B cell (primary cell): ENCODE measurements at places on chromosomes 3 and 15.

- H3K27ac ChIP-seq = no peak overlapping the region
- H3K27me3 ChIP-seq = no peaks in the 10 kb centered on the region
- H3K36me3 ChIP-seq = no peaks in the 10 kb centered on the region
- H3K4me3 ChIP-seq = no peak overlapping the region
- no peak for DNase-seq
These were observed 445.1 kb downstream of the MECOM start for GRCh38 chr3:169218314-169218983.

DNA sequence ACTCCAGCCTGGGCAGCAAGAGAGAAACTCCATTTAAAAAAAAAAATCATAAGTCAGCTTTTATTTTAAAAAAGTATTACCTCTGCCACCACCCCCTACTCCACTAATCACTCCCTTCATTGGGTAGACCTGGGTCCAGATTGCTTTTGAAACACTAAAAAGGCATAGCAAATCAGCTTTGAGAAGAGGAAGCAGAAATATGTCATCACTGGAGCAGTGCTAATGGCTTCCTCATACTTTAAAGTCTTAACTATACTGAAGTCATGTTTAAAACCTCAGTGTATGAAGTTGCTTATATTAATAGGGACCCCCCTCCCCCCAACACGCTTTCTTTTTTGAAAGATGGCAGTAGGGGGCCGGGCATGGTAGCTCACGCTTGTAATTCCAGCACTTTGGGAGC lies 1.0 kb upstream of the HTR3D start:
- no peak overlapping the region for H3K27ac ChIP-seq
- H3K36me3 ChIP-seq = no peaks in the 10 kb centered on the region
- H3K4me3 ChIP-seq = no peak overlapping the region
- no peak for DNase-seq
- no peaks in the 10 kb centered on the region for H3K27me3 ChIP-seq
- no peaks in the 10 kb centered on the region for H3K4me1 ChIP-seq

DNA sequence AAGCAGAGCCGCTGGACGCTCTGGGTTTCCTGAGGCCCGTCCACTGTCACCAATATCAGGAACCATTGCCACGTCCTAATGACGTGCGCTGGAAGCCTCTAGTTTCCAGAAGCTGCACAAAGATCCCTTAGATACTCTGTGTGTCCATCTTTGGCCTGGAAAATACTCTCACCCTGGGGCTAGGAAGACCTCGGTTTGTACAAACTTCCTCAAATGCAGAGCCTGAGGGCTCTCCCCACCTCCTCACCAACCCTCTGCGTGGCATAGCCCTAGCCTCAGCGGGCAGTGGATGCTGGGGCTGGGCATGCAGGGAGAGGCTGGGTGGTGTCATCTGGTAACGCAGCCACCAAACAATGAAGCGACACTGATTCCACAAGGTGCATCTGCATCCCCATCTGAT lies 3.3 kb downstream of the RHO start:
- no peak for DNase-seq
- H3K36me3 ChIP-seq = no peaks in the 10 kb centered on the region
- no peak overlapping the region for H3K4me3 ChIP-seq
- H3K4me1 ChIP-seq = peaks cover 6% of the 10 kb centered on the region
- H3K27ac ChIP-seq = no peak overlapping the region

GRCh38 chr3:138011722-138012121 lies 1.8 kb downstream of the CLDN18 start:
- no peaks in the 10 kb centered on the region for H3K4me1 ChIP-seq
- no peak for DNase-seq
- no peak overlapping the region for H3K4me3 ChIP-seq
- no peaks in the 10 kb centered on the region for H3K27me3 ChIP-seq

GRCh38 chr3:170531657-170532335 lies 54.1 kb downstream of the SLC7A14 start:
- no peaks in the 10 kb centered on the region for H3K27me3 ChIP-seq
- DNase-seq = no peak
- no peak overlapping the region for H3K4me3 ChIP-seq
- no peaks in the 10 kb centered on the region for H3K4me1 ChIP-seq
- H3K27ac ChIP-seq = no peak overlapping the region
- H3K36me3 ChIP-seq = no peaks in the 10 kb centered on the region

DNA sequence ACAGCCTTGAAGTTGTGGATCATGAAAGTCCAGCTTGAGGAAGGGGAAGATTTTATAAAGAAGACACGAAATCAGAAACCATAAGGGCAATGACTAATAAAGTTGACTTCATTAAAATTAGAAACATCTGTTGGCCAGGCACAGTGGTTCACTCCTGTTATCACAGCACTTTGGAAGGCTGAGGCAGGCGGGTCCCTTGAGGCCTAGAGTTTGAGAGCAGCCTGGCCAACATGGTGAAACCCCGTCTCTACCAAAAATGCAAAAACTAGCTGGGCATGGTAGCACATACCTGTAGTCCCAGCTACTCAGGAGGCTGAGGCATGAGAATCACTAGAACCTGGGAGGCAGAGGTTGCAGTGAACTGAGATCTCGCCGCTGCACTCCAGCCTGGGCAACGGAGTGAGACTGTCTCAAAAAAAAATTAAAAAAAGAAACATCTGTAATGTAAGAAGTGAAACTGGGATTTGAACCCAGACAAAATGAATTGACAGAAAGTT lies 7.9 kb upstream of the UBXN7 start:
- no peak overlapping the region for H3K27ac ChIP-seq
- H3K4me1 ChIP-seq = no peaks in the 10 kb centered on the region
- no peaks in the 10 kb centered on the region for H3K27me3 ChIP-seq
- no peak overlapping the region for H3K4me3 ChIP-seq
- no peak for DNase-seq
- no peaks in the 10 kb centered on the region for H3K36me3 ChIP-seq

DNA sequence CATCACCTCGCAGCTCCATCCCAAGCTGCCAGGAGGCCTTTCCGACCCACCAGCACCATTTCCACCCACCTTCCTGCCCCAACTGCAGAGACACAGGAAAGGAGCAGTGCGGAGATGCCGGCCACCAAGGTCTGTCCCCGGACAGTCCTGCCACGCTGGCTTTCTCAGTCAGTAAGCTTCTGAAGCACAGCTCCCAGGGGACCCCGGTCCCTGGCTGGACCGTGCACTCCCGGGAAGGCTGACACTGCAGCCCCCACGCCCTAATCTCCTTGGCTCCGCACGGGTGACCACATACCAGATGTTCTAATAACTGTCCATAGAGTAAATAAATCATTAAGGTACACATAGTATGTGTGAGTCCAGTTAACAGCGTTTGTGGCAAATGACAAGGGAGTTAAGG lies 73.5 kb downstream of the VGLL4 start:
- H3K36me3 ChIP-seq = peaks cover 39% of the 10 kb centered on the region
- H3K4me1 ChIP-seq = no peaks in the 10 kb centered on the region
- H3K27ac ChIP-seq = no peak overlapping the region
- no peak overlapping the region for H3K4me3 ChIP-seq
- H3K27me3 ChIP-seq = no peaks in the 10 kb centered on the region
- DNase-seq = no peak

- H3K27ac ChIP-seq = peak overlapping the region; percentile 77
- peak; percentile 71 for DNase-seq
- no peaks in the 10 kb centered on the region for H3K36me3 ChIP-seq
- H3K4me1 ChIP-seq = peaks cover 30% of the 10 kb centered on the region
- peak overlapping the region; percentile 47 for H3K4me3 ChIP-seq
These were observed 152.6 kb downstream of the BBX start for GRCh38 chr3:107675233-107675900.

DNA sequence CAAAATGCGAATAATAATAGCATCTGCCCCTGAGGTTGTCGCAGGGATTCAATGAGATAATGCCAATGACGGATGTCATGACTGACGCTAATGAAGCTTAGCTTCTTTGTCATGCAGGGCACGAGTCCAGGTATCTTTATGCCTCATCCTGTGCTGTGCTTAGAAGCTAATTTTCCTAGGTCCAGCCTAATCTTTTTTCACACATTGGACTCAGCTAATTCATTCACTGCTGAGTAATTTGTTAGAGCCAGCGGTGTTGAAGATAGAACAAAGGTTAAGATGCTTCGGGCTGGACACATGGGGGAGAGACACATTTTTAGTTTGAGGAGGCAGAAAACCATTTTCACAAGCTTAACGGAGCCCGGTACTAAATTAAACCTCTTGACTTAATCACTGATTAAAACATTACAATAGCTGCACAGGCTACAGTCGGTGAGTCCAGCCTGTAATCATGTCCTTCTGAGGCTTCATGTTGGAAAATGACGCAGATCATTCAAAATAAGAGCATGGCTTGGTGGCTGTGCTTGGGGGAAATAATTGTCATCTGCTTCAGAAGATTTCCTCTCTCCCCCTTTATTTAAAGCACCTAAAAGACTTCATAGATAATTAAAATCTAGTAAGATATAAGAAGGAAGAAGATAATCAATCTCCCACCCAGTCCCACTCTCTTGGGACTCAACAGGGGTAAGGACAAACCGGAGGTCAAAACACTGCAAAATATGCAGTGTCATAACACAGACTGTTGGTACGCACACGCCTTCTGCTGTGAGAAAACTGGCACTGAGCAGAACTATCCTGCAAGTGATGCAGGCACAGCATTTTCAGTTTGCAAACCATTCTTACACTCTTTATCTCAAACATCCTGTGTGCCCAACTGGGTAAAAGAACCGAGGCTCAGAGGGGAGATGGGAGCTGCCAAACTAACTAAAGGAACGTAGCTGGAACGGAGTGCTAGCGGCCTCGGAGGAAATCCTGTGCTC lies 3.3 kb upstream of the CCDC174 start:
- no peak overlapping the region for H3K4me3 ChIP-seq
- H3K27me3 ChIP-seq = no peaks in the 10 kb centered on the region
- no peaks in the 10 kb centered on the region for H3K36me3 ChIP-seq
- peaks cover 19% of the 10 kb centered on the region for H3K4me1 ChIP-seq
- no peak overlapping the region for H3K27ac ChIP-seq

DNA sequence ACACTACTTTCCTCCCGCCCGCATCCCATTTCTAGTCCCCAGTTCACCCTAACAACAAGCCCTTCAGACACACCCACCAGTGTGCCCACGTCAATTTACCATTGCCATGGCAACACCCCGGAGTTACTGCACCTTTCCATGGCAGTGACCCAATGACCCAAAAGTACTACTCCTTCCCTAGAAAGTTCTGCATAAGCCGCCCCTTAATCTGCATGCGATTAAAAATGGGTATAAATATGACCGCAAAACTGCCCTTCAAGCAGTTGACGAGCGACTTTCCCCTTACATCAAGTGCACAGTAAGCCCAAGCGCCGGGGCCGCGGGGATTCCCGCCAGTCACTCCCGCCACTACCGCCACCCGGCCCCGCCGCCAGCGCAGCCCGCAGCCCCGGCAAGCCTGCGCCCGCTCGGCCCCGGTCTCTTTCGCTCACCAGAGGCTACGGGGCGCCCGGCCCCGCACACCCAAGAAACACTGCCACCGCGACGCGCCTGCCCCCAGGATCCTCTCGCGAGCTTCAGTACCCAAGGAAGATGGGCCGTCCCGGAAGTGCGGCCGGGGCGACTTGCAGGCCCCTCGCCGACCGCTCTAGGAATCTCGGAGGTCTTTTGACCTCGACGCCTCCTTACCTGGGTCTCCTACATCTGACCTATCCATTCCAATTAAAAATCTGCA lies 27.2 kb upstream of the ZNF502 start:
- peaks cover 11% of the 10 kb centered on the region for H3K4me1 ChIP-seq
- no peaks in the 10 kb centered on the region for H3K36me3 ChIP-seq
- H3K27me3 ChIP-seq = no peaks in the 10 kb centered on the region

GRCh38 chr3:97076673-97077072 lies 262.3 kb downstream of the EPHA6 start:
- H3K4me3 ChIP-seq = no peak overlapping the region
- H3K4me1 ChIP-seq = no peaks in the 10 kb centered on the region
- H3K36me3 ChIP-seq = no peaks in the 10 kb centered on the region
- H3K27me3 ChIP-seq = no peaks in the 10 kb centered on the region
- no peak overlapping the region for H3K27ac ChIP-seq

GRCh38 chr15:44804298-44805046 lies 68.1 kb downstream of the TRIM69 start:
- H3K27me3 ChIP-seq = peaks cover 5% of the 10 kb centered on the region
- H3K36me3 ChIP-seq = no peaks in the 10 kb centered on the region
- no peak for DNase-seq

DNA sequence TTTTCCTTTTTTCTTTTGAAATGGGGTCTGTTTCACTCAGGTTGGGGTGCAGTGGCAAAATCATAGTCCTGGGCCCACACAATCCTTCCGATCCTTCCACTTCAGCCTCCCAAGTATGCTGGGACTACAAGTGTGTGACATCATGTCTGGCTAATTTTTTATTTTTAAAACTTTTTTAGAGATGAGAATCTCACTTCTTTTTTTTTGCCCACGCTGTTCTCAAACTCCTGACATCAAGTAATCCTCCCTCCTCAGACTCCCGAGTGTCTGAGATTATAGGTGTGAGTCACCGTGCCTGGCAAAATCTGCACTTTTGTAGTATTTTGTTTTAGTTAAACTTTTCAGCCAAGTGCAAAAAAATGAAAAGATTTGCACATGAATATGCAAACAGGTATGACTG lies 171.0 kb downstream of the FNDC3B start:
- H3K27me3 ChIP-seq = no peaks in the 10 kb centered on the region
- no peaks in the 10 kb centered on the region for H3K36me3 ChIP-seq
- H3K27ac ChIP-seq = no peak overlapping the region
- no peaks in the 10 kb centered on the region for H3K4me1 ChIP-seq
- H3K4me3 ChIP-seq = no peak overlapping the region

DNA sequence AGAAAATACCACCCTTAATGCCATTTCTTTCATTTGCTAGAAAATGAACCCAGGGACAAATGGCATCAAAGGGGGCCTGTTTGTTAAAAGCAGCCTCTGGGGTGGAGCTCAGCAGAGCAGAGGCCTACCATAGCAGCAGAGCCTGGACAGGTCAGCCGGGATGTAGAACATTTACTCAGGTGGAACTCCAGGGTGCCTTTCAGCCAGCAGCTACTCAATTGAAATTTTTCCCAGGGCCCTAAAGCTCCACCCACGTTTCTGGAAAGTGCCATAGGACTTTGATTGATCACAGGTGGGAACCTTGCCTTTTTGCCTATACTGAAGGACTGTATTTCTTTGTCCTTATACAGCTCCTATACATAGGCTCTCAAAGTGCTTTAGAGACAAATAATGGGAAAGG lies 74.5 kb upstream of the C15orf61 start:
- no peak for DNase-seq
- H3K4me3 ChIP-seq = no peak overlapping the region
- no peaks in the 10 kb centered on the region for H3K36me3 ChIP-seq
- no peak overlapping the region for H3K27ac ChIP-seq

DNA sequence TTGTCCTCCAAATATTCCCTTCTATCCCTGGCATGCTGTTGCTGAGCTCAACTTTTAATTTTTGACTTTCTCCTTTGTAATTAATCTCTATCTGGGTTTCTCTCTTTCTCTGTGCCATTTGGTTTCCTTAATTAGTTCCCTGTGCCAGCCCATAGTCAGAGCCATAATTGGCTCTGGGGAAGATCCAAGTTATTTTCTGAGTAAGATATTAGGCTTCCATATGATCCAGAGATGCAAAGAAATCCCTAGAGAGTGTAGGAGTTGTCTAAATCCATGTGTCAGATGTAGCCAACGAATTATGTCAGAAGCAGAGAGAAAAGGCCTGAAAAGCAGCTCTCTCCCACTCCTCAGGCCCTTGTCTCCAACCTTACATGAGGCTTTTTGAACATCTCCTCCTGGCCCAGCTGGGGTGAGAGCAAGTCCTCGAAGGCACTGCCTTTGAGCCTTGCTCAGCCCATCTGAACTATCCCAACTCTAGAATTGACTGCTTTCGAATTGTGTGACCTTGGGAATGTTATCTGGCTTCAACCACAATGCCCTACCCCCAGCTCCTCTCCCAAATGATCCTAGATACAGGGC lies 46.4 kb downstream of the MOBP start:
- no peaks in the 10 kb centered on the region for H3K4me1 ChIP-seq
- no peak overlapping the region for H3K4me3 ChIP-seq
- no peak for DNase-seq
- H3K36me3 ChIP-seq = no peaks in the 10 kb centered on the region
